ENCODE measurements at places on chromosomes 12 and 14.
A peak's percentile ranks its signal among the peaks of the same experiment; 100 is the strongest.

GRCh38 chr12:12209043-12209442, 57.8 kb downstream of the LRP6 start:
- peak; percentile 13 for DNase-seq

DNA sequence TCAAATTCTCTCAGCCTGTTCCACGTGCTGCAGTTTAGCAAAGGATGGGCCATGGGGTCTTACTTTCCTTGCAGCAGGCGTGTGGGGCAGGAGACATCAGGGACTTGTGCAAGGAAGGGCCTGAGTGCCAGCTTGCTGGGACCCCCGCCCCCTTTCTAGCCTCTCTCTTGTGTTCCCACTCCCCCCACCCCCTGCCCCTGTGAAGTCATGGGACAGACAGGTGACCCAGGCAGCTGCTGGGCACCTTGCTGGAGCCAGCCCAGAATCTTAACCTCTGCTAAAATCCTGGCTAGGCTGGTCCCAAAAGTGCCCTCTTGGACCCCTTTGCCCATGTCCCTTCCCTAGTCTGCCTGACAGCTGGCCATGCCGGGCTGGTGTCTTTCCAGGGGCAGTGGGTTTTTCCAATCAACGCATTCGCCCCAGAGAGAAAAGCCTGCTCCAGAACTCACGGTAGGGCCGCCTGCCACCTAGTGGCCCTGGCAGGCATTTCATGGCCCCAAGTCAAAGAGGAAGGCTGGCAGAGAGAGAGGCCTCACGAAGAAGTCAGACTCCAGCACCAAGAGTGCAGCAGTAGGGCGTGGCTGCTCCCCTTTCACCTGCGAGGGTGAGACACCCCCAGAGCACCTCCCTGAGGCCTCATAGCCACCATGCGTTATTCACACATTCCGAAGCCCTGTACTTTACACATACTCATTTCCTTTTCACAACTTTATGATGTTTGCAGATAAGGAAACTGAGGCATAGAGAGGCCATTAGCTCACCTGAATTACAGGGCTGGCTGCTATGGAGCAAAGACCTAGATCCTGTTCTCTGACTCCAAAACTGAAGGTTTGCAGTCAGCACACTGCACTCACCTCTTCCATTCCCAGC, 67.4 kb downstream of the LGMN start:
- DNase-seq = peak; percentile 88

GRCh38 chr12:39389399-39390150, 53.3 kb downstream of the KIF21A start:
- no peak for DNase-seq

DNA sequence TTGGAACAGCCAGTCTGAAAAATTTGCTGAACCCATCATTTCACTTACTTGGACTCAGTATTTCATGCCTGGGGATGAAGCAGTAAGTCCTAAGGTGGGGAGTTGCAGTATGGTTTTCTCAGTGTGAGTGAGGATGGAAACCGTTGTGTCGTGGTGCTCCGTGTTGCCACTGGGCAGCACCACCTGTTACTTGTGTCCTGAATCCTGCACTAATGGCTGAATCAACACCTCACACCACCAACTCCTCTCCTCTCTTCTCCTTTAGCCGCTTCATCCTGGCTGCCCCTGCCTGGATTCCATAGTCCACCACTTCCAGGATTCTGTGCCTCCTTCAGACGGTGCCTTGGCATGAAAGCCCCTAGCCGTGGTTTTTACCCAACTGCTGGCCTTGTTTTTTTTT, 3.0 kb upstream of the EP400 start:
- DNase-seq = no peak

DNA sequence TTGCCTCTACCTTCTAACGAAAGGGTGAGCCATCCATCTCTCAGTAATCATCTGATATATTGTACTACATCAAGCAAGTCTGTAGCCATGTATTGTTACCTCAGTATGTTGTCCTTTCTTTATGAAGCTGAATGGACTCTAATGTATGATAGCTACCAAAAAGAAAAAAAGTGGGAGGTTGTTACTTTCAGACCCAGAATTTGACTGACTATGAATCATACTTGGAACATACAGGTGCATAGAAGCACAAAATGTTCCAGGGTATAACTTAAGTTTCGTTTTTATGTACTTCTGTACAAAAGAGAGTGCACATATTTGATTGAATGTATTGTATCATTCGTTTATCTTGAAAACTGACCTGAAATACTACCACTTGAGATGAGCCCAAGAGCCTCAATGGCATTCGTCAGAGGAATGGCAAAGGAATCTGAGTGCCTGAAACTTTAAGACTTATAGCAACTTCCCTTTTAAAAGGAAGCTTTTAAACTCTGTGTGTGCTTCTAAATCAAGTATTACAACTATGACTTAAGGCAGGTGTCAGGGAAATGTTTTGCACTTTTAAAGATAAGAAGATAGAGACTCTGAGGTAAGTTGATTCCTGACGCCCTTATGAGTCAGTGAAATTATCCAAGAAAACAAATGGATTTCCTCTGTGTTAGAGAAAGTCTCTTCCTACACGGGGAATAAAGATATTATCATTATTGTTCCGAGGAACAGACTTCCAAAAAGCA, 951.5 kb downstream of the GALC start:
- DNase-seq = no peak
